GM20000 (cell line): ENCODE measurements at places on chromosomes 1 and 21.
A peak's percentile ranks its signal among the peaks of the same experiment; 100 is the strongest.

- no peak for DNase-seq
Measured at GRCh38 chr1:98437540-98437939, 224.0 kb upstream of the SNX7 start.

GRCh38 chr1:29237852-29238619 is 1.7 kb downstream of the PTPRU start:
- DNase-seq = peak; percentile 66

- no peak for DNase-seq
Measured at GRCh38 chr1:54581621-54582035, 33.6 kb downstream of the ACOT11 start.

DNA sequence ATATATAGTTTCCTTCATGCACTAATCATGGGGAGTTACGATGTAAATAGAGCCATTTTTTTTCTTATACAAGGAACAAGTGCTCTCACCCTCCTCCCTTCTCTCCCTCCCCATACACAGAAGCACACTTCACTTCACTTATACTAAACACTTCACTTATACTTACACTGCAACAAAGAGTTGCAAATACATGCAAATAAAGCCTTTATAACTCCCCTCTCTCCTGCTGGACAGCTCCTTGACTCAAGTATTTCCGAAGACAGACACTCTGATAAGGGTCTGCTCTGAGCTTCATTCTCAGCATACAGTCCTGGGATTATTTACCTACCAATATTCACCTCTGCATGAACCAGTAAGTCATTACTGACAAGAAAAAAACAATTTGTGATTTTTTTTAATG is 35.6 kb upstream of the ERG start:
- no peak for DNase-seq

DNA sequence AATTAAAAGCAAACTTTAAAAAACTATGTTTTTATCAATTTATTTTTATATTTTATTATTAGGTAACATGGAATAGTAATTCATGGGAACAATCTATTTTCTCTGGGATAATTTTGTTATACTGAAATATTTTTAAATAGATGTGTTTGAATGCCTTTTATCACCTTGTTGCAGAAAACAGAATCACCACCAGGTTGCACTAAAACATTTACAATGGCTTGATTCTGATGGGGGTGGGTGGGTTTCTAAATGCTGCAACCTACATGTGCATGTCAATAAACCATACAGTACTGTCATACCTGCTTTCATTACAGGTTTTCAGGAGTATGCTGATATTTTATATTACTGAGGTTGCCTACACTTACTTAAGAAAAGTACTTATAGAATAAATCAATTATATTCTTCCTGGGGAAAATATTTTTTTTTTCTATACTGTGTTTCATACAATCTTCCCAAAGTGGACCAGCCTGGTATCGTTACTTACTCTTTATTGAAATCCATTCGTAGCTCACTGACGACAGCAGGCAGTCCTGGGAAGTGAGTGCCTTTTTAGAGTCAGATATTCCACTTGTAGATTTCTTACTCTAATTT is 132.8 kb downstream of the PTPRC start:
- DNase-seq = peak; percentile 19

DNA sequence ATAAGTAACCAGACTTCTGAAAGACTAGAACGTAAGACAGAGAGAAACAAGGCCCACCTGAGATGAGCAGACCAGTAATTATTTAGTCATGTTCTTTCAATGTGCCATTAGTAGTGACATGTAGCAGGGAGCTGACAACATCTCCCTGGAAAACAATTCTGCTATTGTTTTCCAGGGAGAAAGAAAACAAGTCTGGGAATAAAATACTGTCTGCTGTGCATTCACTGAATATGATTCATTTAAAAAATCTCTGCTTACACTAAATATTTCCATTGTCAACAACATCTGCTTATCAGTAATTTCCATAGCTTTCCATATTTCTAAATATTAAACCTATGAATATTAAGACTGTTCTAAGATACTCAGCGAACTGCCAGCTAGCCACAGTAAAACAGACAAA is 80.0 kb downstream of the VCAM1 start:
- DNase-seq = no peak

- DNase-seq = no peak
Measured at GRCh38 chr1:241536304-241536703, 4.1 kb downstream of the KMO start.

- no peak for DNase-seq
Measured at GRCh38 chr1:25699500-25700143, 83.0 kb downstream of the MAN1C1 start.

DNA sequence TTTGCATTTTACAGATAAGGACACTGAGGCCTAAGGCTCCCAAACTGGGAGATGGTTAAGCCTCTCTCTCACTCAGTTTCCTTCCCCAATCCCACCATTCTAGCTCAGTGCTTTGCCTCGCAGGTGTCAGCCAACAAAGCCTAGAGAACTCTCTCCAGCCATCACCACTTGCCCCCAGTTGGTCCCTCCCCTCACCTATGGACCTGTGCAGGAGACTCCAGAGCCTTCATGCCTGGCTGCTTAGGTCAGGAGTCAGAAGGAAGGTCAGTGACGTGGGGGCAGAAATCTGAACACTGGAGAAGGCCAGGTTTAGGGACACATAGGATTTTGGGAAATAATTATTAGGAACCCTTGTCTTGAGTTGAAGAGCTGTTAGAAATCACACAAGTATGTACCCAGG is 295.3 kb downstream of the PTPRU start:
- no peak for DNase-seq

DNA sequence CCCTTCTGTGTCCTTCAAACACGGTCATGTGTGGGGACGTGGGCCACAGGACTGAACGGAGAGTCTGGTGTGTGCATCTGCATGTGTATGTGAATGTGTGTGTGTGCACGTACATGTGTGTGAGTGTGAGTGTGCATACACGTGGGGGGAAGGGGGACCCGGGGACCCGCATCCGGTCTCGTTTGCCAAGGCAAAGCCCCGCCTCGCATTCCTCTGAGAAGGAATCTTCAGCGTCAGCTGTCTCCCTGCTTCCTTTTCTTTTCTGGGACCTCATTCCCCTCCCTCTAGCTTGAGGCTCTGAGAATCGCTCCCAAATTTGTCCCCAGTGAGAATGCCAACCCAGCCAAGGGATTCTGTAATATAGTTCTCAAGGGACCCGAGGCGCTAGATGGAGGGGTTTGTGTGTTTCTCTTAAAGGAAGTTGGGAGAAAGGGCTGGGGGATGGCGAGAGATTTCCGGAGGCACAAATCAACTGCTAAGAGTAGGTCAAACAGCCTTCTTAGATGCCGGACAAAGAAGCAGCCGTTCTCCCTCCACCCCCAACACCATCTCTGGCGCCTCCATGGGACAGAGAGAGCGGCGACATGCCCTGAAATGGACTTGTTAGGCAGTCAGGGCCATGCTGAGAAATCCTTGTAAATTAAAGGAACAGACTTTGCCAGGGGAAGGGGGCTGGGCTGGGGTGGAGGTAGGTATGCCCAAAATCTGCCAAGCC is 6.6 kb downstream of the IFFO2 start:
- peak; percentile 60 for DNase-seq

- DNase-seq = no peak
Measured at GRCh38 chr21:44972821-44973220, 33.0 kb downstream of the SLX9 start.

GRCh38 chr21:16388291-16388690 is 658.5 kb downstream of the USP25 start:
- DNase-seq = no peak

DNA sequence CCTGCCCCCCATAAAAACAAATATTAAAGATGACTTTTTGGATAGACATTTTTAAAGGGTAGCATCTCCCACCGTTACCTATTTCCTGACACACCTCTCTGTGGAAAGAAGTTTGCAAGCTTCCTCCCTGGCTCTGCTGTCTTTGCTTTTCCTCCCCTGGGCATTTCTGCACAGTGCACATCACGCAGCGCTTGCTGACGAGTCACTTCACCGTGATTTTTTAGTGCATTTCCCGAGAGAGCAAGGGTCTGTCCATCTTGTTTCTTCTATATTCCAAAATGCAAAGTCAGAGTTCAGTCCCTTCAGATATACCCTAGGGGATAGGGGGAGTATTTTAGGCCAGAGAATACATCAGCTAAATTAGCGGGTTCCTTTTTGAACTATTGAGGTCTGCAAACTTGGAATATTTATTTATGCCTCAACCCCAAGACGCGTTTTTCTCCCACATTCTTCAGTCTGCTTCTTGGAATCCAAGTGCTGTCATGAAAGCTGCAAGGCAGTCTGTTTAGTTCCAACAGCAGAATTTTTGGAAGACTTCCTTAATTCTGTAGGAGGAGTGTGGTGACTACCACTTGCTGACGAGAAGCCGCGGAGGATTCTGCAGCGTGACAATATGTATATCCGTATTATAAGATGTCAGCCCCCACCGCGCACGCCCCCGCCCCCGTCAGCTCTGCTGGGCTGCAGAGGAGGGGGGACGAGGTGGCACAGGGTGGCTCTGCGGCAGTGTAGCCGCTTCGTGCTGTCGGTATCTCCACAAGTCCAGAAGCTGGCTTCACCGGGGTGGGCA is 22.4 kb downstream of the SMYD2 start:
- no peak for DNase-seq

- DNase-seq = no peak
Measured at GRCh38 chr1:56877973-56878372, 23.4 kb downstream of the C8A start.

DNA sequence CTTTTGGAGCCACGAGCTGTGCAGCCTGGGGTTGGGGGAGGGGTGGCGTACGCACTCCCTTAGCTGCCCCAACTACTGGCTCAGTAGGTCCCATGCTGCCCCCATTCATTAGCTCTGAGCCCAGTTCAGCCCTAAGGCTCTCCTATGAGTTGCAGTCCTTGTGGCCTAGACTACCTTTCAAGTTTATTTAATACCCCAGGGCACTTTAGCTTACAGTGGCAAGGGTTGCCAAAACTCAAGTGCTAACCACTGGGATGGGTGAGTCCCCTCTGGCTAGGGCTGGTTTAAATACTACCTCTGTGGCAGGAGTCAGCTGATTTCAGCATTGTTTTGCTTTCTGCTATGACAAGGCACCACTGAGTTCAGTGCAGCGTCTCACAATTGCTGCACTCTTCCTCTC is 118.2 kb downstream of the ODF2L start:
- no peak for DNase-seq

DNA sequence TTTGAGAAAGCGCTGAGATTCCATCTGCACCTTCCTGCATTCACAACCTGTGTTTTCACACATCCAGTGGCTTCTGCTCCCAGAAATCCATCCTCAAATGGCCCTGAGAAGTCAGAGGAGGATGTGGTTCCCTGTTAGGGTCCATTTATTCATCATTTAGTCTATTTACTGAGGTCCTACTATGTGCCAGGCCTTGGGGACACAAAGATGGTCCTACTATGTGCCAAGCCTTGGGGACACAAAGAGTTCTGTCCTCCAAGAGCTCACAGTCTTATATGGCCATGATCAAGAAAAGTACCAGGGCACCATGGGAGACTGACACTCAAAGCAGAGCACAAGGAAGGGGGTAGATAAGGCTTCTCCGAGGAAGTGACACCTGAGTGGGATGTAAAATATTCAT is 147.1 kb upstream of the ATP1B1 start:
- DNase-seq = no peak

GRCh38 chr21:42799948-42800347 is 79.4 kb downstream of the WDR4 start:
- DNase-seq = no peak

DNA sequence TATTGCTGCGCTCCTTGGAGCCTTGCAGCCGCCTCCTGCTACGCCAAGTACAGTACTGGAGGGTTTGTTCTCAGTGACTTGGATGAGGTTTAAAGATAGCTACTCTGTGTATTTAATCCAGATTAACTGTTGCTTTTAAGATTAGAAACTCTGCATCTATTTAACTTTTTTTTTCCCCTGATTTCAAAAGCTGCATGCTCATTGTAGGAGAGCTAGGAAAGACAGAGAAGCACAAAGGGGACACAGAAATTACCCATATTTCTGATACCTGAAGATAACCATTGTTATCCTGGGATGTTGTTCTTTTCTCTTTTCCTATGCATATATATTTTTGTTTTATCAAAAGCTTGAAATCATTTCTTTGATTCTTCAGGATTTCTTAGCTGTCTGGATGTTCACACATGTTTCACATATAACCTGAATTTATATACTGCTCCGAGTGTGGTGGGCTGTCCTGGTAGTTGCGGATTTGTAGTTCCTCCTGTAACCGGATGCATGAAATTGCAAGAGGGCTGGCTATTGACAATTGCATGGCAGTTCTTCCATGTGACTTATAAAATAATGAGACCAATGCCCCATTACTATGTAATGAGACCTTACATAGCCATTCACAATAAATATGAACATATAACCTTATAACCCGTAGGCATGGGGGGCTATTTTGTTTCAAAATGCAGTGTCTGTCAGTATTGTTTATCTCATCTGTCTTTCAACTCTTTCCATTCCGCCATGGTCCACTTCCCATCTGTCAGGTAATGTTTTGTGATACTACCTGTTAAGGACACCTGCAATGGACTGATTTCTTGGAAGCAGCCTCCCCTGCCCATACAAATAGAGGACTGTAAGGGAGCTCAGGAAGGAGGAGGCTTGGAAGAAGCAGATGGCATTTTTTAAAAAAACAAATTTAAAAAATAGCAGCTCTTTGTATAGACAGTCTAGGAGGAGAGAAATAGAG is 1.4 kb downstream of the RAVER2 start:
- no peak for DNase-seq
